ENCODE measurements at places on chromosomes 6 and 20. TPM values are rescaled to one million over a fixed set of nuclear protein-coding genes. Genes with fewer than 3 reads are reported as not detected.

Gene CD40
- 9.0 TPM for total RNA-seq

Gene LHFPL5
- not detected for total RNA-seq

Gene DUSP15
- total RNA-seq, result 2.3 TPM

Gene PIGU
- 14.9 TPM for total RNA-seq

Gene NFS1
- 54.8 TPM for total RNA-seq

Gene CALHM6
- total RNA-seq, result 0.61 TPM

Gene TBXT
- not detected for total RNA-seq

Gene TSBP1
- not detected for total RNA-seq

- H3K27me3 ChIP-seq, result no peaks in the 10 kb centered on the region
- H3K4me1 ChIP-seq, result peaks cover 39% of the 10 kb centered on the region
- H3K27ac ChIP-seq, result peak overlapping the region; percentile 4
- DNase-seq, result no peak
Observed at GRCh38 chr6:105603788-105604586, 201.1 kb upstream of the PREP start.

DNA sequence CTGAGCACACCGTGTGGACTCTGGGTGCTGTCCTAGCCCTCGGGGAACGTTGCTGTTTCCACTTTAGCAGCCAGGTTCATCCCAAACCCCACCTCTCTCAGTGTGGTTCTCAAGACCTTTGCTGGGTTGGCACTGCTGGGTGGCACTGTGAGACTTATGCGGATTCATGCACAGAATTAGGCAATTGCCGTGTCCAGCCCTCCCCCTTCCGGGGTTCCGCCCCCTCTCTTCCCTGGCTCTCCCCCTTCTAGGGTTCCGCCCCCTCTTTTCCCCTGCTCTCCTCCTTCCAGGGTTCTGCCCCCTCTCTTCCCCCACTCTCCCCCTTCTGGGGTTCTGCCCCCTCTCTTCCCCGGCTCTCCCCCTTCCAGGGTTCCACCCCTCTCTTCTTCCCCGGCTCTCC is 39.8 kb upstream of the SLCO4A1 start:
- H3K4me3 ChIP-seq, result no peak overlapping the region
- no peaks in the 10 kb centered on the region for H3K27me3 ChIP-seq
- H3K4me1 ChIP-seq, result peaks cover 23% of the 10 kb centered on the region
- no peak overlapping the region for H3K27ac ChIP-seq
- H3K36me3 ChIP-seq, result no peaks in the 10 kb centered on the region

GRCh38 chr6:44057931-44058616 is 69.2 kb downstream of the MRPL14 start:
- peak overlapping the region; percentile 83 for H3K27ac ChIP-seq
- peaks cover 69% of the 10 kb centered on the region for H3K4me1 ChIP-seq
- no peak for DNase-seq

DNA sequence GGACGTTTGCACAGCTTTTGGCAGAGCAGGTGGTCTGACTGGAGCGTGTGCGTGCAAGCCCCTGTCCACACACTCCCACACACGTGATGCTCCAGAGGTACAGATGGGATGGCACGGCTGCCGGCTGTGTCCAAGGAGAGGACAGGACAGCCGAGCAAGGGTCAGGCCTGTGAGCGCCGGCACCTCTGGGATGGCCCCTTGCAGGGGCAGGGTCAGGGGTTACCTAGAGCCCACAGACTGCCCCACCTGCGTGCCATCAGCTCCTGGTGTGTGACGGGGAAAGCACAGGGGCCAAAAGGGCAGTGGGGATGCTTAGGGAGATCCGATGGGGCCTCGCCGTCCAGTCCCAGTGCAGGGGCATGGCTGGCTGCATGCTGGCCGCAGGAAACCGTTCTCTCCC is 189.7 kb downstream of the TAF4 start:
- H3K27me3 ChIP-seq, result no peaks in the 10 kb centered on the region
- H3K4me3 ChIP-seq, result no peak overlapping the region
- no peak for DNase-seq
- no peaks in the 10 kb centered on the region for H3K4me1 ChIP-seq
- no peaks in the 10 kb centered on the region for H3K36me3 ChIP-seq

GRCh38 chr6:129662980-129663431 is 47.0 kb downstream of the ARHGAP18 start:
- no peak overlapping the region for H3K4me3 ChIP-seq
- no peaks in the 10 kb centered on the region for H3K36me3 ChIP-seq
- no peak overlapping the region for H3K27ac ChIP-seq
- H3K27me3 ChIP-seq, result no peaks in the 10 kb centered on the region

DNA sequence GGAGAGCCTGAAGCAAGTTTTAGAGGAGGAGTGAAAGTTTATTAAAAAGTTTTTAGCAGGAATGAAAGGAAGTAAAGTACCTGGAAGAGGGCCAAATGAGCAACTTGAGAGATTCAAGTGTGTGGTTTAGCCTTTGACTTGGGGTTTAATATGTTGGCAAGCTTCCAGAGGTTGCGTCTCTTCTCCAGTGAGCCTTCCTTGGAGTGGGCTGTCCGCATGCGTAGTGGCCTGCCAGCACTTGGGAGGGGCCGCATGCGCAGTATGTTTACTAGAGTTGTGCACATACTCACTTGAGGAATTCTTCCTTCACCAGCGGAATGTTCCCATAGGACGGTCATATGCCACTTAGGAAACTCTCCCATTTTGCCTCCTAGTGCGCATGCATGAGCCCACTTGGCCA is 235.2 kb downstream of the ALDH8A1 start:
- H3K27ac ChIP-seq, result no peak overlapping the region
- H3K4me1 ChIP-seq, result peaks cover 13% of the 10 kb centered on the region
- H3K27me3 ChIP-seq, result no peaks in the 10 kb centered on the region

- no peaks in the 10 kb centered on the region for H3K27me3 ChIP-seq
- H3K36me3 ChIP-seq, result no peaks in the 10 kb centered on the region
- no peak overlapping the region for H3K4me3 ChIP-seq
- no peak overlapping the region for H3K27ac ChIP-seq
- no peaks in the 10 kb centered on the region for H3K4me1 ChIP-seq
- no peak for DNase-seq
Observed at GRCh38 chr20:24339210-24339641, 130.2 kb upstream of the SYNDIG1 start.

DNA sequence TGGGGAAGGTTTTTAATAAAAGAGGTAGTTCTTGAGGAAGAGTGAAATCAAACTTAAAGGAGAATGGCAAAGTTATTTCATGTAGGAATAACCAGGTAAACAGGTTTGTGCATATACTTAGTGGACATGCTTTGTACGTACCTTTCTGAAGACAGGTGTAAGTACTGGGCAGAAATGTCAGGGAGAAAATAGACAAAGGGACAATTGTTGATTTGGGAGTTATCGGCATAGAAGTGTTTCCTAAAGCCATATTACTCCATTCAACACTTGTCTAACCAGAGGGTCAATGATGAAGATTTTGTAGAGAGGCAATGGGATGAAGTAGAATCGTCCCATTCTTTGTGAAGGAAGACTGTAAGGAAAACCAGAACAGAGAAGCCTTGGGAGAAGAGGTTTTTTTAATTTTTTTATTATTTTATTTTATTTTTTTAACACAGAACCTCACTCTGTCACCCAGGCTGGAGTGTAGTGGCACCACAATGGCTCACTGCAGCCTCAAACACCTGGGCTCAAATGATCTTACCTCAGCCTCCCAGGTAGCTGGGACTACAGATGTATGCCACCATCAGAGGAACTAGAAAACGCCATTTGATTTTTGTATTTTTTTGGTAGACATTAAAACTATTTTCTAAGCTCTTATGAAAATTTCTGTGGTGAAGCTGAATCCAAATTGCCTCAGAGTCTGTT is 18.0 kb downstream of the SMAP1 start:
- DNase-seq, result no peak
- no peaks in the 10 kb centered on the region for H3K36me3 ChIP-seq
- H3K4me3 ChIP-seq, result no peak overlapping the region
- H3K27me3 ChIP-seq, result no peaks in the 10 kb centered on the region

GRCh38 chr20:35004051-35004725 is 48.5 kb downstream of the MYH7B start:
- DNase-seq, result peak; percentile 46
- peaks cover 2% of the 10 kb centered on the region for H3K4me1 ChIP-seq
- H3K36me3 ChIP-seq, result no peaks in the 10 kb centered on the region
- no peaks in the 10 kb centered on the region for H3K27me3 ChIP-seq
- no peak overlapping the region for H3K27ac ChIP-seq

DNA sequence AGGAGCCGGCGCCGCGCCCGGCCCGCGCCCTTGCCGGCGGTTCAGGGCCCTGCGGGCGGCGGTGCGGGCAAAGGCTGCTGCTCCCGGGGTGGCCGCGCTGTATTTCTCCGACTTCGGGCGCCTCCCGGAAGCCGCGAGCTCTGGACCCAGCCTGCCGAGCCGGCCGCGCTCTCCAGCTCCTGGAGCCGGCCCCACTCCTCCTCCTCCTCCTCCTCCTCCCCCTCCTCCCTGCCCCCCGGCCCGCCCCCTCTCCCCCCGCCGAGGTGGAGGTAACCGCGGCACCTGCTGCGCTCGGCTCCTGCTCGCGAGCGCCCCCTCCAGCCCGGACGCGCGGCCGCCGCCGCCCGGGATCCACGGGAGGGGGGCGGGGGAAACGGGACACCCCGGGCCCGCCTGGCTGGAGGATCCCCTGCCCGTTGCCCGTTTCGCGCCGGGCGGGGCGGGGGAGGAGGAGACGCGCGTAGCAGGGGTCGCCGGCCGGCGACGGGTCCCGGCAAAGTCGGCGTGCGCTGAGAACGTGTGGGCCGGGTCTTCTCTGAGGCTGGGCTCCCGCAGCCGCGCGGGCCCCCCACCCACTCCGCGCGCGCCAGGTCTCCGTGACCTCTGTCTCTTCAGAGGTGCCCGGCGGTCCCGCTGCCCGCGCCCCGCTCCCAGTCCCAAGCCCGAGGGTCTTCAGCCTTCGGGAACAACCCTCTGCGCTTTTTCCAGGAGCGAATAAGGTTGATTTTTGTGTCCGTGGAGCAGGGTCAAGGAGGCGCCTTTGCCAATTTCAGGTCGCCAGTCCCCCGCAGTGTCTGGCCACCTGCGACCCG is at the start of gene SLC22A23:
Gene SLC22A23, minus strand, starts transcription at position 153 of the 812 bp plus-strand sequence. CDS start 491 bp downstream, outside the sequence.
- H3K27me3 ChIP-seq, result peaks cover 60% of the 10 kb centered on the region
- DNase-seq, result peak; percentile 62
- peak within 1 kb of the TSS; percentile 77 for H3K4me3 ChIP-seq
- peaks cover 33% of the 10 kb centered on the region for H3K4me1 ChIP-seq

GRCh38 chr20:58306421-58307261 is 2.9 kb upstream of the RAB22A start:
- no peaks in the 10 kb centered on the region for H3K27me3 ChIP-seq
- peaks cover 2% of the 10 kb centered on the region for H3K36me3 ChIP-seq
- no peak overlapping the region for H3K27ac ChIP-seq
- no peak for DNase-seq
- no peak overlapping the region for H3K4me3 ChIP-seq
- H3K4me1 ChIP-seq, result peaks cover 4% of the 10 kb centered on the region

- H3K36me3 ChIP-seq, result peaks cover 10% of the 10 kb centered on the region
- H3K4me1 ChIP-seq, result peaks cover 44% of the 10 kb centered on the region
- H3K4me3 ChIP-seq, result peak overlapping the region; percentile 88
- peak overlapping the region; percentile 98 for H3K27ac ChIP-seq
Observed at GRCh38 chr6:36677753-36678487, 594 bp upstream of the CDKN1A start.

DNA sequence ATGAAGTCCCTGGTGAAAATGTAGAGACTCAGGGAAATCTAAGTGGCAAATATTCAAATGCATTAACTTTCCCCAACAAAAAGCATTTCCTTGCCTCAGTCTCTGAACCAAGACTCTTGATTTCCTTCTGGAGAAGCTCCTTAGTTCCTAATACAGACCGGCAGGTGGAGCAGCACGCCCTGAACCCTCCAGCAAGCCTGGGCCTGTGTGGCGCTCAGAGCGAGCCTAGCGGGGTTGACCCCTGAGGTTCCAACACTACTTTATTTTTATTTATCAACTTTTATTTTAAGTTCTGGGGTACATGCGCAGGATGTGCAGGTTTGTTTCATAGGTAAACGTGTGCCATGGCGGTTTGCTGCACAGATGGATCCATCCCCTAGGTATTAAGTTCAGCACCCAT is 50.8 kb downstream of the PACRG start:
- no peaks in the 10 kb centered on the region for H3K4me1 ChIP-seq
- H3K36me3 ChIP-seq, result no peaks in the 10 kb centered on the region
- no peaks in the 10 kb centered on the region for H3K27me3 ChIP-seq
- H3K4me3 ChIP-seq, result no peak overlapping the region
- no peak overlapping the region for H3K27ac ChIP-seq
- DNase-seq, result no peak

- no peak for DNase-seq
- H3K27me3 ChIP-seq, result no peaks in the 10 kb centered on the region
- H3K4me3 ChIP-seq, result no peak overlapping the region
- H3K36me3 ChIP-seq, result no peaks in the 10 kb centered on the region
- H3K4me1 ChIP-seq, result no peaks in the 10 kb centered on the region
- no peak overlapping the region for H3K27ac ChIP-seq
Observed at GRCh38 chr6:73339340-73339739, 14.7 kb downstream of the DPPA5 start.

GRCh38 chr6:54910431-54910884 is 63.9 kb downstream of the FAM83B start:
- H3K4me1 ChIP-seq, result no peaks in the 10 kb centered on the region
- H3K36me3 ChIP-seq, result no peaks in the 10 kb centered on the region
- H3K4me3 ChIP-seq, result no peak overlapping the region
- H3K27me3 ChIP-seq, result no peaks in the 10 kb centered on the region
